ENCODE measurements at places on chromosomes 11 and 22.

DNA sequence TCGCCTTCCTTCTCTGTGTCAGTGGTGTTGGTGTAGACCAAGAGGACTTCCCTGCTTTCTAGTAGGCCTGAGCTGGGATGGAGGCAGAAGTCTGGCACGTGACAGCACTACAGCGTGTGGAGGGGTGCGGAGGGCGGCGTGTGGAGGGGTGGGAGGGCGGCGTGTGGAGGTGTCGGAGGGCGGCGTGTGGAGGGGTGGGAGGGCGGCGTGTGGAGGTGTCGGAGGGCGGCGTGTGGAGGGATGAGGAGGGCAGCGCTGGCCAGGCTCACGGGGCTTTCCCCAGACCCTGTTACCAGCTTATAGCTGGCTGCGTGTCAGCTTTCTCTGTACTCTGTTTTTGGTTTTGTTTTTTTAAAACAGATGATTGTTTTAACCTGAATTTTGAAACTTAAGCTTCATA is 45.7 kb upstream of the CTTN start:
- DNase-seq, result no peak

DNA sequence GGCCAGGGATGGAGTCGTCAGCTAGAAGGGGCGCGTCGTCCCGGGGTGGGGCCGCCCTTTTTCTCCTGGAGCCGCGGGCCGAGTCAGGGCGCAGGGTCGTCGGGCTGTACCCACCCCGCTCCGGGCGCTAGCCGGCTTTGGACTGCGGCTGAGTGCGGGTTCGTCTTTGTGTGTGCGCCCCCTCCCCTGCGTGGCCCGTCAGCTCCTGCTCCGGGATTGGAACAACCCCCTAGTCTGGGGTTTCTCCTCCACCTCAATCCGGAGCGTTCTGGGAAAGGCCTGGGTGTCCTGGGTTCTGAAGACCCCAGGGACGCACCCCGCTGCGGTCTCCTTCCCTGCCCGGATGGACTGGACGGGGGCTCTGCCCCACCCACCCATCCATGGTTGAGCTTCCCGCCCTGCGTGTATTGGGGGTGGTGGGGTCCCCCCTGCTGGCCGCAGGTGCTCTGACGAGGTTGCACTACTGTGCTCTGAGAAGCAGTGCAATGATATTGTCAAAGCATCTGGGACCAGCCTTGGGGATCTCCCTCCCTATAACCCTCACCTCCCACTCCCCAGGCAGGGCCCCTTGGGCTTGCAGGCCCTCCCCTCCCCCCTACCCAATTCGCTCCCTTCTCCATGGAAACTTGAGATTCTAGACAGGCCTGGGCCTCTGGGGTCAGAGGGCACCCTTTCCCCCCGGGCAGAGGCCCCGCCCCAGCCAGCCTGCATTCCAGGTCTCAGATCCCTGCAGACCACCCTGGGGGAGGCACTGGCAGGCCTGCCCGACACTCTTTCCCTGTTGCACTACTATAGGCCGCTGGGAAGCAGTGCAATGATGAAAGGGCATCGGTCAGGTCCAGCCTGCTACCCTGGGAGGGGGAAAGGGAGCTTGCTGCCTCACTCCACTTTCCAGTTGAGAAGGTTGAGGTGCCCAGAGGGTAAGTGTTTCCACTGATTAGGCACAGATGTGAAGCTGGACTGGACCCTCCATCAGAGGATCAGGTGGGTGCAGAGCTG is 10.7 kb downstream of the SDF2L1 start:
- DNase-seq, result no peak

DNA sequence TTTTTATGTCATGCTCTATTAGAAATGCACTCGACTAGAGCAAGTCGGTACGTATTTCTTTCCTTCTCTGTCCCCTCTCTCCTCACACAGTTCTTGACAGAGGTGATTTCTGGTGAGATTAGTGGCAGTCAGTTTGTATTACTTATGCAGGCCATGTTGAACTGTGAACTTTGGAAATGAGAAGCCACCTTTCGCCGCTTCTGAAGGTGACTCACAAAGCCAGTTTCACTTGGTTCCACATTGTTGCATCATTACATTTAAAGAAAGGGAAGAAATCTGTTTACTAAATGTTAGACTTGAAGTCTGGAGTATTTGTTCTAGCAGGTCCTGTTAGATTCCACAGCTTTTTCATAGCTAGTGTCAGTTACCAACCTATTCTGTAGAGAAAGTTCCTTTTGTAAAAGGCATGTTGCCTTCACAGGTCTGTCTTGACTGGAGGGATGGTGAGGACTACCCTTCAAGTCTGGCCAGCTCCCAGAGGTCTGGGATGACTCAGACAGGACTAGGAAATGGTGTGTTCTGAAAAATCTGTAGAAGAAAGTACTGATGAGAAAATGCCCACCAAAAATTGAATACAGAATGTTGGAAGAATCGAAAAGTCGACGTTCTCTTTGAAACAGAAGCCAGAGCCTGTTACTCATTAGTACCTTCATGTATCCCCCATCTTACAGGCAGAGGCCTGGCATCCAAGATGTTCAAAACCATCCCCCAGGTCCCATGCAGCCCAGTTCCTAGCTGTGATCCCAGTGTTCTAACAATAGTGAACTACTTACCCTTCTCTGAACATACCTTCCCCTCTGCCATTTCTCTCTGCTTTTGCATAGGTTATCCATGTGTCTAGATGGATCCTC is 181.4 kb downstream of the DBX1 start:
- DNase-seq, result peak; percentile 71

DNA sequence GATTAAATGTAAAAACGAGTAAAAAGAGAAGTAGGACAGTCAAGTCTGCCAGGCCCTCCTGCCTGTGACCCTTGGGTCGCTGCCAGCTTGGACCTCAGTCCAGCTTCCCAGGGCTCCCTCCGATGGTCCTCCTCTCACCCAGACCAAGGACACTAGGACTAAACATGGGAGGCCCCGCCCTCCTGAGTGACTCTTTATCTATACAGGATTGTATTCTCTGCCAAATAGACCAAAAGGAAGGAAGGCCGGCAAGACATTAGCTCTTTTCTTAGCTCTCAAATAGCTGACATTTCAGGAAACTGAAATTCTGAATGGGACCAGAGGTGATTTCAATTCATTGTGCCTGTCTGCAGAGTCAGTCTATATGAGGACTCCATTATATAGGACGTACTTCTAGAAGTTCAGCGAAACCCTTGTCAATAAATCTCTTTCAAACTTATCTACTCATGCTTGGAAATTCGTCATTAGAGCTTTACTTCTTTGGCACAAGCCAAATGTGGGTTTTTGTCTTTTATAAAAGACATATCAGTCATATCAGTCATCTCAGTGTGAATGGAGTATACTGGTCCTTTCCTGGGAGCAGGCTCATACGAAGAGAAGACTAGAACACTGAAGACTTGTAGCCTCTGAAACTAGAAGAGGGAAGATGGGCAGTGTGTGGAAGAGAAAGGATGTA is 28.5 kb downstream of the ADORA2A start:
- no peak for DNase-seq

DNA sequence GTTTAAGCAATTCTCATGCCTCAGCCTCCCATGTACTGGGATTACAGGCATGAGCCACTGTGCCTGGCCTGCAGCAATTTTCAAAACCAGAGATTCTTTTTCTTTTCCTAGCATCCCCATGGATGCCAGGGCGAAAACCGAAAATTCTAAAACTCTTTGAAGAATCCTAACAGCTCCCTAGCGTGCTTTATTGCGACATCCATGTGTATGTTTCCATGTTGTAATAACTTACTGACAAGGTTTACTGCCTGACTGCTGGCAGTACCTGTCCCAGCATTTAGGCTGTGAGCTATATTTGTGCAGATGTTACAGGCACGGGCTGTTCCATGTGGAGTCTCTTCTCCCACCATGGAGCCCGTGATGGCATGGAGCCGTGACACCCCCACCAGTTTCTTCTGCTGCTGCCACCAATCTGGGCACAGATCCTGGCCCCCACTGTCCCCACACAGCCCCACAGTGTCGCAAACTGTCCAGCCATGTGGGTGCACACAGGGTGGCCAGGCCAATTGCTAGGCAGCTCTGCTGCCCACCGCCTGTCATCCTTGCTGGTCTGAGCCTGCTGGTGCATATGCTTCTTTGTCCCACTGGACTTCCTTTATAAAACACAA is 7.1 kb upstream of the TAB1 start:
- no peak for DNase-seq

- peak; percentile 78 for DNase-seq
Observed at GRCh38 chr11:109641549-109641948, 219.6 kb downstream of the C11orf87 start.

DNA sequence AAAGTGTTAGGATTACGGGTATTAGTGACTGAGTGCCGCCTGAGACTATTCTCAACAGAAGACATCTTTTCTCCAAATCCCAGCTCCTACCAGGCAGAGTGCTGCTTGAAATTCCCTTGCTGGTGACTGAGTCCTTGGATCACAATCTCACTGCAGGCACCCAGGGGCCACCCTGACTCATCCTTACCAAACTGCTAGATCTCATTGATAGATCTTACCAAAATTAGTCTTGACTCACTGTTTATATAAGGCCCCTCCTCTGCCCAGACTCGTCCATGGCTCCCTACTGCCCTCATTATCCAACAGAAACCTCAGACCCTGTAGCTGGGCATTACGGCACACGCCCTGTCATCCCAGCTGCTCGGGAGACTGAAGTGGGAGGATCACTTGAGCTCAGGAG is 14.7 kb downstream of the TBC1D10A start:
- no peak for DNase-seq

- no peak for DNase-seq
Observed at GRCh38 chr11:40183073-40184064, 1276.1 kb downstream of the LRRC4C start.

- DNase-seq, result no peak
Observed at GRCh38 chr11:61777234-61778090, 14.9 kb downstream of the TMEM258 start.

DNA sequence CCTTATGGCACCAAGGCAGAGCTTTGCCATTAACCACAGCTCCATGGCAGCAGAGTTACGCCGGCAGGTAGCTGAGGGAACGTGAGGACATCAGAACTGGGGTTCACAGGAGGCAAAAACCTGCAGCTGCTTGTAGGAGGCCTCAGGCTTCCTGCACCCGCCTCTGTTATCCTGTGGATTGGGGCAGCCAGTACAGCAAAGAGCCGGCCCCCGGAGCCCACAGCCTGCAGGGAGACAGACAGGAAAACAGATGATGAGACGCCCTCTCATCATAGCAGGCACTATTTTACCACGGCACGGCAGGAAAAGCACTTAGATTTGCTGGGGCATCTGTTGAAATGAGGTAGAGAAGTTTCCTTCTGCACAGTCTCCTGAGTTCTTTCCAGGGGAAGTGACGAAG is 870.3 kb downstream of the TBC1D22A start:
- DNase-seq, result no peak

GRCh38 chr11:34633990-34634693 is 13.2 kb downstream of the EHF start:
- DNase-seq, result no peak

DNA sequence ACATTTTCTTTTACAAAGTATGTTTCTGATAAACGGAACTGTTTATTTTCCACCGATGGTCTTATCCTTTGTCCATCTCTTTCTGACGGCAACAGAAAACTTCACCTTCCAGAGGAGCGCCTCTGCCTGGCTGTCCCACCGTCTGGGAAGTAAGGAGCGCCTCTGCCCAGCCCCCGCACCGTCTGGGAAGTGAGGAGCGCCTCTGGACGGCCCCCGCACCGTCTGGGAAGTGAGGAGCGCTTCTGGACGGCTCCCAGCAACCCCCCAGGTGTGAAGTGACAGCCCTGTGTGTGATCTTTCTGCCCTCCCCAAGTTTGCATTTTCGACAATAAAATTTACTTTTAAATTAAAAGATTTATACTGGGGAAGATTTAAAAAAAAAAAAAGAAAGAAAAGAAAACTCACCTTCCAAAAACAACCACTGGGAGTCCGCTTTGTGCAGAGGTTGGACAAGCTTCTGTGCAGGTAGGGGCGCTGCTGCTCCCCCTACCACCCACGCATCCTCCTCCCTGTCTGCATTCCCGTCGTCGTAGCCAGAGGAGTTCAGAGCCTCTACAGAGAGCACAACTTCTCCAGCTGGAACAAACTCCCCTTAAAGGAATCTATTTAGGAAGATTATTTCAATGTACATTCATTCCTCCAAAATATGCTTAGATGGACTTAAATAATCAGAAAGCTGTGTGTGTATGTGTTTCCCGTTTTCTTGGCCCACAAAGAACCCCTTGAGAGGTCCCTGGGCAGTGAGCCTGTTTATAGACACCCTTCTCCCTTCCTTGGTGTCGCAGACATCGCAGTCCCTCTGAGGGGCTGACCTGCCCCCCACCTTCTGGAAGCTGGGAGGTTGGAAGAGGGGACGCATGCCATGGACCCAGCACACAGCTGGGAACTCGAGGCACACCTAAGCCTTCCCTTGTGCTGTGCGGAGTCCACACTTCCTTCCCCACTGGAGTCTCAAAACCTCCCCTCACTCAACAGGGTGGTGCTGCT is 849 bp upstream of the APOBEC3B start:
- DNase-seq, result no peak

GRCh38 chr22:26852176-26852575 is 194.8 kb downstream of the MIAT start:
- peak; percentile 71 for DNase-seq

DNA sequence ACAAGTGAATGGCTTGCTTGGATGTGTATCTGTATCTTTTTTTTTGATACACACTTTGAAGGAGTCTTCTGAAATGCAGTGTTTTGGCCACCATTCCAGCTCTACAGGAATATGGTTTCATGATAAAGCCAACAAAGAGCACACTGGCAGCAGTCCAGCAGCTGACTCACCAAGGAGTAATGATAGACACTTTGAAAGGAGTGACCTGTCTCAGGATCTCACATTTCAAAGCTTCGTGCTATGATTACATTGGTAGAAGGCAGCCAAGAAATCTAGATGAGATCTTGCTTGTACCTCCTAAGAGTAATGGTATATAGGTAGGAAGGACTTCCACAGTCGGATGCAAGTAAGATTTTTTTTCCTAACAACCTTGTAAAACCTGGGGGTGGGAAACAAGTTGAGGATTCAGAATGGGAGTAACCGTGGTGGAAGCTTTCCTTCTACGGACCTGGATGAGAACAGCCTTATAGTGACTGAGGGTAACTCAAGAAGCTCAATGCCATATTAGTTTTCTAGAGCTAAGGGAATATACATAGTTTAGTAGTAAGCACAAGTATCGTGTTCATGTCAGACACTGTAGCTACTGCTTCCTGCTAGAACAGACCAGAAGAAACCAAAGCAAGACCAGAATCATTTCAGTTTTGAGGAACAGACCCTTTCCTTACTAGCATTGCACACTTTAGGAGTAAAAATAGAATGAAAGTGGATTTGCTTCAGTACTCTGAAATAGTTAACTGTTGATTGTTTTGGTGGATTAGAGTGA is 25.0 kb downstream of the MTMR3 start:
- peak; percentile 80 for DNase-seq

- peak; percentile 66 for DNase-seq
Observed at GRCh38 chr22:38871360-38872171, 450 bp downstream of the CBX6 start.

DNA sequence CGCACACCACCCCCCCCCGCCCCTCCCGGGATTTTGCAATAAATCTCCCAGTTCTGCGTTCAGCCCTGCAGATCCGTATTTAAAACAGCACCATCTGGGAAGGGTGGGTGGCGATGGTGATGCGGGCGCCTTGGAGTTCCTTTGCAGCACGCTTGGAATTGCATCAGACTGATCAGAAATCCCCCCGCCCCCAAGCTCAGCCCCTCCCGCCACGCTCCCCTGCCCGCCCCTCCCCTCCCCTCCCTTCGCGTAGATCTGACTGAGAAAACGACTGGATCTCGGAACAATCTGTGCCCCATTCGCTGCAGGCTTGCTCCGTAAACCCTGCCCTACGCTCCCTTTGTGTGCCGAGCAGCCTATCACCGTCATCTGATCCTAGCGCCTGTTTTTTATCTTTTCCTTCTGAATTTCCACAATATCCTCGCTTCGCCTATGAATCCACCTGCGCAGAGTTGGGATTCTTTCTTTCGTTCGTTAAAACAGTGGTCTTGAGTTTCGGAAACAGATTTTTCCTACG is 18.1 kb upstream of the BDNF start:
- peak; percentile 86 for DNase-seq

- DNase-seq, result peak; percentile 75
Observed at GRCh38 chr22:30183271-30183670, 63.3 kb downstream of the LIF start.
